ENCODE measurements at places on chromosomes 12 and 14.

DNA sequence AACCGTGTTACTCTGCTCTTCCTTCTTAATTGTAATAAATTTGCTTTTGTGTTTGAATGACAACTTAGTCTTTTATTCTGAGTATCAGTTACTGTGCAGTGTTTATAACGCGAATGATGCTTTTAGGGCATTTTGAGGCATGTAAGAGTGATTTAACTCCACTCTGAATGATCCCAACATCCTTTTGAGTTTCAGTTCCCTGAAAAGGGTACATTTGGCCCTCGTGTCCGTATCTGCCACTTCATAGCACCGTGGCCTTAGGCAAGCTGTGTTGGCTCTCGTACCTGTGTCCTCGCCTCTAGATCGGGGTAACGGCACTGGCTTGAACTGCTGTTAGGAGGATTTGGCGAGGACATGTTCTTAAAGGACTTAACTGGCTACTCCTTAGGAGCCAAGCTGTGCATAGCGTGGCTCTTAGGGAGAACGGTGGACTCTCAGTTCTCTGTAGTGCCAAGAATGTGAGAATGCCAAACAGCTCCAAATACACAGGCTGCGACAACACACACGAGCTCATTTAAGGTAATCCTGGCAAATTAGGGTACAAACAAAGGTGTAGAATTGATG lies 92.0 kb downstream of the PPP2R5C start:
- peak overlapping the region; percentile 11 for H3K4me3 ChIP-seq
- peaks cover 23% of the 10 kb centered on the region for H3K36me3 ChIP-seq
- DNase-seq, result no peak
- no peak overlapping the region for H3K27ac ChIP-seq
- peaks cover 78% of the 10 kb centered on the region for H3K4me1 ChIP-seq
- H3K27me3 ChIP-seq, result no peaks in the 10 kb centered on the region

DNA sequence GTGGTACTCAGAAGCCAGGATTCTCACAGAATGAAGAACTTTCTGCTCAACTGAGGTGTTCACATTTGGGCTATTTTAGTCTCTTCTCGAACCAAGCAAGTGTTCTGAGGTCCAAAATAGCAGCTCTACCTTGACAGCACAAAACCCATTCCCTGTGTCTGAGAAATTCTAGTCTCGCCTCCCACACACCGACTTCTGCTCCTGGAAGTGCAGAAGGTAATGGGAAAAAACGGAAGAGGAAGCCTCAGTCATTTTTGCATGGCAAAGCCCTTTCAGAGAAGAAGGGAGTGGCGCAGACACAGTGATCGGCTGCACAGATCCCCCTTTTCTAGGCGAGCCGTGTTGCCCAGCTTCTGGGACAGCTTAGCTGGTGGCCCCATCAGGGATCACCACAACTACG lies 31.2 kb upstream of the VPS33A start:
- H3K4me3 ChIP-seq, result no peak overlapping the region
- no peaks in the 10 kb centered on the region for H3K4me1 ChIP-seq
- H3K27me3 ChIP-seq, result no peaks in the 10 kb centered on the region
- no peaks in the 10 kb centered on the region for H3K36me3 ChIP-seq
- no peak for DNase-seq
- no peak overlapping the region for H3K27ac ChIP-seq

GRCh38 chr14:54591866-54592265 lies 24.9 kb downstream of the SAMD4A start:
- no peaks in the 10 kb centered on the region for H3K4me1 ChIP-seq
- no peak for DNase-seq
- H3K27me3 ChIP-seq, result no peaks in the 10 kb centered on the region
- no peak overlapping the region for H3K27ac ChIP-seq

GRCh38 chr14:70121521-70121920 lies 67.2 kb downstream of the SLC8A3 start:
- no peaks in the 10 kb centered on the region for H3K4me1 ChIP-seq
- H3K27ac ChIP-seq, result no peak overlapping the region
- H3K4me3 ChIP-seq, result no peak overlapping the region
- H3K36me3 ChIP-seq, result no peaks in the 10 kb centered on the region
- H3K27me3 ChIP-seq, result no peaks in the 10 kb centered on the region
- no peak for DNase-seq

- H3K27ac ChIP-seq, result no peak overlapping the region
- no peak for DNase-seq
- H3K27me3 ChIP-seq, result no peaks in the 10 kb centered on the region
- no peak overlapping the region for H3K4me3 ChIP-seq
- H3K4me1 ChIP-seq, result no peaks in the 10 kb centered on the region
- H3K36me3 ChIP-seq, result no peaks in the 10 kb centered on the region
Observed at GRCh38 chr12:116497051-116497591, 62.1 kb upstream of the MAP1LC3B2 start.

DNA sequence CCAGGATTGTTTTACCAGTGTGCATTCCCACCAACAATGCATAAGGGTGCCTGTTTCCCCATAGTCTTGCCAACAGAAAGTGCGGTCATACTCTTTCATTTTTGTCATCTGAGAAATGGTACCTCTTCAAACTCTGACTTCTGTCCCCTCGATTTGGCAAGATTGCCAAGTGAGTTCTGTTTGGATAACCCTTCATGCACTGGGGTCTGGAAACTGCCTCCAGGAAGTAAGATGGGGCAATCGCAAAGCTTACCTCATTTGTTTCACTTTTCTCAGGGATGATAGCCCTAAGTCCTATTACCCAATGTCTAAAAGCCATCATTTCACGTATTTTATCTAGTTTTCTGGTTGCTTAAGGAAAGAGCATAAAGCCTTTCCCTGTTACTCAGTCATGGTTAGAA lies 28.6 kb upstream of the NR1H4 start:
- peaks cover 3% of the 10 kb centered on the region for H3K27me3 ChIP-seq
- H3K36me3 ChIP-seq, result no peaks in the 10 kb centered on the region
- no peak for DNase-seq
- no peaks in the 10 kb centered on the region for H3K4me1 ChIP-seq

GRCh38 chr12:65822732-65823512 lies 1.4 kb upstream of the HMGA2 start:
- no peaks in the 10 kb centered on the region for H3K4me1 ChIP-seq
- DNase-seq, result no peak
- H3K27ac ChIP-seq, result no peak overlapping the region
- no peak overlapping the region for H3K4me3 ChIP-seq
- H3K36me3 ChIP-seq, result no peaks in the 10 kb centered on the region
- peaks cover 4% of the 10 kb centered on the region for H3K27me3 ChIP-seq

DNA sequence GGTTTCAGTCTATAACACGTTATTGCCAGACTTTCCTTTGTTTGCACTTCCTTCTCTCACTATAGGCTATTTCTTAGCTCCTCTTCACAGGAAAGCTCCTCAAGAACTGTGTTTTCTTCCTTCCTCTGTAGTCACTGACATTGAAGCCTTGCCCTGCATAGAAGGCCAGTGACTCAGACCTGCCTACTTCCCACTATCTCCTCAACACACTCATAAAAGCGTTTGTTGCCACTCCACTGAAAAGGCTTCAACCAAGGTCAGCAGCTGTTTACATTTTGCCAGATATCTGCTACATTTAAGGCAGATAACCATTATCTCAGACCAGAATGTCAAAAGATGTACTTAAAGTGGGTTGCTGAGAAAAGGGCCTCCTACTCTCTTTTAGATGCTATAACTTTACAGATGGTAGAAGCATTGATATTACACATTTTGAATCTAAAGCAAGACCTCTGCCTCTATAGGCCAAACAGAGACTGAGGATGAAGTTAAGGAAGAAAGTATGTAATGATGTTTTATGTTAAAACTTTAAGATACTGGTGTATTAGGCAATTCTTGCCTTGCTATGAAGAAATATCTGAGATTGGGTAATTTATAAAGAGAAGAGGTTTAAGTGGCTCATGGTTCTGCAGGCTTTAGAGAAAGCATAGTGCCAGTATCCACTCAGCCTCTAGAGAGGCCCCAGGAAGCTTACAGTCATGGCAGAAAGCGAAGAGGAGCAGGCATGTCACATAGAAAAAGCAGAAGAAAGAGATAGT lies 233.3 kb upstream of the FLRT2 start:
- H3K4me3 ChIP-seq, result no peak overlapping the region
- H3K4me1 ChIP-seq, result no peaks in the 10 kb centered on the region
- no peak for DNase-seq
- no peak overlapping the region for H3K27ac ChIP-seq

- no peak for DNase-seq
- no peaks in the 10 kb centered on the region for H3K36me3 ChIP-seq
- no peak overlapping the region for H3K4me3 ChIP-seq
- no peak overlapping the region for H3K27ac ChIP-seq
Observed at GRCh38 chr12:117914686-117915085, 54.1 kb downstream of the KSR2 start.

DNA sequence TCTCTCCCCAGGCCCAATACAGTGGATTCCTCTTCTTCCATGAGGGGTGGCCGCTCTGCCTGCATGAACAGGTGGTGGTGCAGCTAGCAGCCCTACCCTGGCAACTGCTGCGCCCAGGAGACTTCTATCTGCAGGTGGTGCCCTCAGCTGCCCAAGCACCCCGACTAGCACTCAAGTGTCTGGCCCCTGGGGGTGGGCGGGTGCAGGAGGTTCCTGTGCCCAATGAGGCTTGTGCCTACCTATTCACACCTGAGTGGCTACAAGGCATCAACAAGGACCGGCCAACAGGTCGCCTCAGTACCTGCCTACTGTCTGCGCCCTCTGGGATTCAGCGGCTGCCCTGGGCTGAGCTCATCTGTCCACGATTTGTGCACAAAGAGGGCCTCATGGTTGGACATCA lies 3.8 kb downstream of the ARHGEF40 start:
- H3K4me3 ChIP-seq, result no peak overlapping the region
- H3K27ac ChIP-seq, result no peak overlapping the region
- no peaks in the 10 kb centered on the region for H3K36me3 ChIP-seq
- H3K27me3 ChIP-seq, result peaks cover 44% of the 10 kb centered on the region

- no peaks in the 10 kb centered on the region for H3K4me1 ChIP-seq
- no peaks in the 10 kb centered on the region for H3K36me3 ChIP-seq
- H3K27me3 ChIP-seq, result no peaks in the 10 kb centered on the region
- no peak for DNase-seq
Observed at GRCh38 chr12:128583453-128583852, 240.3 kb downstream of the SLC15A4 start.

DNA sequence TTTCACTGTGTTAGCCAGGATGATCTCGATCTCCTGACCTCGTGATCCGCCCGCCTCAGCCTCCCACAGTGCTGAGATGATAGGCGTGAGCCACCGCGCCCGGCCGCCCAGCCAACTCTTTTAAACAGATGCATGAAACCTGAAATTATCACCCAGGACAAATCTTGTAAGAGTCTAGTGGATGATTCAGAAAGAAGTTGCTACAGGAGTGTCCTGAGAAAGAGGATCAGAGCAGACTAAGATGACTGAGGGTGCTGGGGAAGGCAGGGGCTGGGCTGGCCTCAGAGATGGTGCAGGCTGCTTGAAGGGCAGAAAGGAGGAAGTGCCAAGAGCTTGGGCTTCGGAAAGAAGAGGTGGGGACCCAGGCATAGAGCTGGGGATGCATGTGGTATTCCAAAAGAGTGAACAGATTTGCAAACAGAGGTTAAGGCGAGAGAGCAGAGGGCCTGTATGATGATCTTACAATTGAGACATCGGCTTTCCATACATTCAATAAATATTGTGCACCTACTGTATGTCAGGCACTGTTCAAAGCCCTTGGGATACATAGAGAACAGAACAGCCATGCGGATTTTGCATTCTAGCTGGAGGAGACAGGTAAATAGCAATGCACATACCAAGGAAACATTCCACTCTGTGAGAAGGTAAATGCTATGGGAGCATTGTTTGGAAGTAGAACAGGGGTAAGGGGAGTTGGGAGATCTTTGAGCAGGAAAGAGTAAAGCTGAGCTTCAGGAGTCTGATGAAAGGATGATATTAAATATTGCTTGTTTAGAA lies 7.4 kb upstream of the CD9 start:
- no peaks in the 10 kb centered on the region for H3K4me1 ChIP-seq
- H3K36me3 ChIP-seq, result no peaks in the 10 kb centered on the region
- H3K27ac ChIP-seq, result no peak overlapping the region
- H3K4me3 ChIP-seq, result no peak overlapping the region
- no peak for DNase-seq

- H3K36me3 ChIP-seq, result peaks cover 12% of the 10 kb centered on the region
- H3K27me3 ChIP-seq, result no peaks in the 10 kb centered on the region
- no peak overlapping the region for H3K4me3 ChIP-seq
- H3K4me1 ChIP-seq, result no peaks in the 10 kb centered on the region
- no peak overlapping the region for H3K27ac ChIP-seq
Observed at GRCh38 chr14:71705460-71705859, 226.8 kb upstream of the RGS6 start.

All from CD8-positive, alpha-beta memory T cell (primary cell).